ENCODE measurements at places on chromosomes 7 and 10. TPM values are rescaled to one million over a fixed set of nuclear protein-coding genes. Genes with fewer than 3 reads are reported as not detected.

The GLI3 gene
- total RNA-seq = 2.9 TPM

The TMEM270 gene
- not detected for total RNA-seq

The JAKMIP3 gene
- 0.44 TPM for total RNA-seq

The ITPRID1 gene
- total RNA-seq = not detected

The CYP2C8 gene
- 3.2 TPM for total RNA-seq

The SPDYE2 gene
- not detected for total RNA-seq

The ZNF22 gene
- total RNA-seq = 40.2 TPM

The LDB1 gene
- 310 TPM for total RNA-seq

The SUFU gene
- 19.9 TPM for total RNA-seq

The NPM3 gene
- total RNA-seq = 18.1 TPM

The MOGAT3 gene
- not detected for total RNA-seq

The INA gene
- 625 TPM for total RNA-seq

The MGMT gene
- total RNA-seq = 15.9 TPM

The GPC2 gene
- 530 TPM for total RNA-seq

The GIMAP1 gene
- total RNA-seq = not detected

The NUDCD3 gene
- 151 TPM for total RNA-seq

The CYP2C19 gene
- not detected for total RNA-seq

The TFPI2 gene
- total RNA-seq = 3.2 TPM

The CDK5 gene
- total RNA-seq = 52.9 TPM

The GIMAP5 gene
- not detected for total RNA-seq

The CUEDC2 gene
- 104 TPM for total RNA-seq

The TET1 gene
- total RNA-seq = 31.6 TPM

The CRHR2 gene
- 2.4 TPM for total RNA-seq

The NKX2-3 gene
- not detected for total RNA-seq

The PYROXD2 gene
- total RNA-seq = 5.5 TPM

The ETV1 gene
- total RNA-seq = 51.8 TPM

The ERV3-1 gene
- total RNA-seq = 70.6 TPM

The GNAI1 gene
- total RNA-seq = 61.9 TPM
